ENCODE measurements at places on chromosomes 1 and 21.

DNA sequence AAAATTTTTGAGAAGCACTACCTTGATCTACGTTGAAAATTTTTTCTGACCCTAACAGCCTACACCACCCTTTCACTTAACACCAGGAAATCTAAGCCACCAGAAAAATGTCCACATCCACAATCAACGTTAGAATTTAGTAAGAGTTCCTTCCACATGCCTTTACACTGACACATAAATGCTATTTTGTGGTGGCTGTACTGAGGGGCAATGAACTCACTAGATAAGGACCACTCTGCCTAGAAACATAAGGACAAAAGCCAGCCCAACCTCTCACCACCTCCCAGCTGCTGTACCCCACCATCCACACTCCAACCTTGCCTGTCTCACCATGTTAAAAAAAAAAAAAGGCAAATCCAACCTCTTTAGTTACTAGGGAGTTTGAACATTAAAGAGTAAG lies 29.8 kb downstream of the PARP1 start:
- no peak for DNase-seq

GRCh38 chr1:204883405-204883804 lies 12.7 kb downstream of the NFASC start:
- DNase-seq: no peak

GRCh38 chr1:48947761-48948537 lies 171.3 kb upstream of the BEND5 start:
- no peak for DNase-seq

GRCh38 chr1:84946631-84947030 lies 50.3 kb downstream of the MCOLN2 start:
- DNase-seq: no peak

DNA sequence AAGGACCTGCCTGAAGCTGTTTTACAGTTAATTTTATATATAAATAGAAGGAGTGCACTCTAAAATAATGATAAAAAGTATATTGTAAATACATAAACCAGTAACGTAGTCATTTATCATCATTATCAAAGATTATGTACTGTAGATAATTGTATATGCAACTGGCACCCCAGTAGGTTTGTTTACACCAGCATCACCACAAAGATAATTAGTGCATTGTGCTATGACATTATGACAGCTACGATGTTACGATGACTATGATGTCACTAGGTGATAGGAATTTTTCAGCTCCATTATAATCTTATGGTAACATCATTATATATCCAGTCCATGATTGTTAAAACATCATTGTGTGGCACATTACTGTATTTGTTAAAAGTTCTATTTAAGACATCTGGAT lies 185.2 kb downstream of the LBR start:
- no peak for DNase-seq

GRCh38 chr1:67227196-67227595 lies 60.9 kb downstream of the IL23R start:
- no peak for DNase-seq

DNA sequence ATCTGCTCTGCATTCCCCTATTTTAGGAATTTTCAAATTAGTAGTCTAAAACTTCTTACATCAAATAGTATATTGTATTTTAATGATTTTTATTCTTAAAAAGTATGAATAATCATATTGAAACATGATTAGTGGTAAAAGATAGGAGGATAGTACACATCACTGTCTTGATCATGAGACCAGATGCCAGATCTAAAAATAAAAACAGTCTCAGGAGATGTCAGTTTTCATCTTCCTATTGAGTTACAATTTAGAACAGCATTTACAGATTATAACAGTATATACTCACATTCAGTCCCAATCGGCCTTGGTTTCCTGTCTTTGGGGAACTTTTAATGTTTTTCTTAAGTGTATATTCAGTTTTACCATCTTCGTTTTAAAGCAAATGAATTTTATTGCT lies 95.9 kb downstream of the USP25 start:
- DNase-seq: no peak

DNA sequence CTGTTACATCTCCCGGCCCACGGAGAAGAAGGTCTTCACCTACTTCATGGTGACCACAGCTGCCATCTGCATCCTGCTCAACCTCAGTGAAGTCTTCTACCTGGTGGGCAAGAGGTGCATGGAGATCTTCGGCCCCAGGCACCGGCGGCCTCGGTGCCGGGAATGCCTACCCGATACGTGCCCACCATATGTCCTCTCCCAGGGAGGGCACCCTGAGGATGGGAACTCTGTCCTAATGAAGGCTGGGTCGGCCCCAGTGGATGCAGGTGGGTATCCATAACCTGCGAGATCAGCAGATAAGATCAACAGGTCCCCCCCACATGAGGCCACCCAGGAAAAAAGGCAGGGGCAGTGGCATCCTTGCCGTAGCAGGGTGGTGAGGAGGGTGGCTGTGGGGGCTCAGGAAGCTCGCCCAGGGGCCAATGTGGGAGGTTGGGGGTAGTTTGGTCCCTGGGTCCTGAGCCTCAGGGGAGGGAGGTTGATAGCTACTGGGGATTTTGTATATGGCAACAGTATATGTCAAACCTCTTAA lies 2.3 kb downstream of the GJB4 start:
- no peak for DNase-seq

GRCh38 chr1:172756024-172756423 lies 97.1 kb downstream of the FASLG start:
- no peak for DNase-seq

DNA sequence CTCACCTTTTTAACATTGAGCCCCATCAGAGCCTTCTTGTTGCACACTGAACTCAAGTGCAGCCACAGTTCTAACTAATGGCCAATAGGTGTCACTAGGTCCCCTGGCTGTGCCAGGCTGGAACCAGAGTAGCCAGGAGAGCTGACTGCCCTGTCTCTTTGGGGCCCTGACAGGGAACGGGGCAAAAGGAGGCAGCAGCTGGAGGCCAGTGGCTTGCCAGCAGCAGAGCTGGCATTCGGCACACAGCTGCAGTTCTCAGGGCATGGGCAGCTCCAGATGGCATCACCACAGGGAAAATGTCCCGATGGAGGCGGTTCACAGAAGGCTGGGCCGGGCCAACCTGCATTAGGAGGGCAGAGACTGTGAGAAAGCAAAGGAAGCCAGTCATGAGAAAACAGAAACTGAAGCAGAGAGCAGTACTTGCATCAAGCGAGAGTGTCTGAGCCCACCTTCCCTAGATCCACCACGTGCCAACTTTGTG lies 188.6 kb downstream of the FCRL5 start:
- no peak for DNase-seq

- DNase-seq: no peak
Observed at GRCh38 chr1:99227056-99227897, 37.0 kb upstream of the PLPPR4 start.

DNA sequence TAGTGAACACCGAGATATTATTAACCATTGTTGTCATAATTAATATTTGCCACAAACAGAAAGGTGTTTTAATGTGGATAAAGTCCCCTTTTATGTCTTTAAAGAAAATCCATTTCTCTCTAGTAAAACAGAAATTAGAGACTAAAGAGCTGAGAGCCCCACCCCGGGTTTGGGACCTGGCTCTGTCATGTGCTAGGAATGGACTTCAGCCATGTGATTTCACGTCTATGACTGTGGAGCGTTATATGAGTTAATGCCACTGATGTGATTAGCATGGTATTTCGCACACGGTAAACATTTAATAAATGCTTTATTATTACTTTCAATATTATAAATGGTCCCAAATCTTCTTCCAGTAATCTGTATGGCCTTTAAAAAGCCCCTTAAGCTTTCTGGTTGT lies 205.0 kb upstream of the NFIA start:
- no peak for DNase-seq

- no peak for DNase-seq
Observed at GRCh38 chr1:3522564-3523265, 68.2 kb downstream of the ARHGEF16 start.

DNA sequence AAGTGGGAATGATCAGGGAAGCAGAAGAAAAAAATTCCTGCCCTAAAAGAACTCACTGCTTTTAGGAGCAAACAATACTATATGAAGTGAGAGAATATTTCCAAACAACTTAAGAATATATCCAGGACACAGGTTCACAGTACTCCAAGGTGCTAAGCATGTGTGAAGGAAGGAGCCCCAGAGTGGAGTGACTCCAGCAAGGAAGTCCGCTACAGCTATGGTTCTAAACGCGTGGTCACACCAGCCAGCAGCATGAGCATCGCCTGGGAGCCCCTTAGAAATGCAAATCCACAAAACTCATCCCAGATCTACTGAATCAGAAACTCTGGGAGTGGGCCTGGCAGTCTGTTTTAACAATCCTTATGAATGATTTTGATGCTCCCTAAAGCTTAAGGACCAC lies 36.1 kb downstream of the GADD45A start:
- no peak for DNase-seq

DNA sequence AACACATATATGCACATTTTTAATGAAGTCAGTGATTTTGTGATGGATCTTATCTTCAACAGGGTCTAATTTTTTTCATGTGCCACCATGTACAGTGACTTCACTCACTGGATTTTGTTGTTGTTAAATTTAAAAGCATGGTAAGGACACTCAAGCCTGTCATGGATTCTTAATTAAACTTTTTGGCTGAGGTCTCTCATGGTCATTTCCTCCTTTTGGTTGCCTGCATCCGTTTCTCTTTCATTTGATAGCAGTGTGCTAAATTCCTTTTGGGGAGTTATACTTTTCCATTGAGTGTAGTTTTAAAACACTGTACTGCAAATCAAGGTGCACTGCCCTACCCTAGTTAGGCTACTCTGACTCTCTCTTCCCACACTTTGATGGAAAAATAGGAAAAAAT lies 13.2 kb upstream of the CRB1 start:
- DNase-seq: no peak

- DNase-seq: no peak
Observed at GRCh38 chr1:27638047-27638734, 3.2 kb upstream of the FGR start.

DNA sequence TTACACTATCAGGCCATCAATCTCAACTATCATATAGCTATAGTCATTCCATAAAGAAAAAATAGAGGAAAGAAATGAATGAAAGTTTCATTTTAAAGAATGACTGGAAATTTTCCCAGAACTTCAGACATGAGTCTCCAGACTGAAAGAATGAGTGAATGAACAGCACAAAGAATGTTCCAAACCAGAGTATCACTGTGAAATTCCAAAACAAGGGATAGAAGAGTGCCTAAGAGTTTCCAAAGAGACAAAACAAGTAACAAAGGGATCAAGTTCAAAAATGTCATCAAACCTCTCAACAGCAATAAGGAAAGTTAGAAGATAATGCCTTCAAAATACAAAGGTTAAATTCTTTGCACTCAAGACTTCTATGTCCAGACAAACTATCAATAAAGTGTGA lies 114.9 kb downstream of the DENND1B start:
- DNase-seq: no peak

DNA sequence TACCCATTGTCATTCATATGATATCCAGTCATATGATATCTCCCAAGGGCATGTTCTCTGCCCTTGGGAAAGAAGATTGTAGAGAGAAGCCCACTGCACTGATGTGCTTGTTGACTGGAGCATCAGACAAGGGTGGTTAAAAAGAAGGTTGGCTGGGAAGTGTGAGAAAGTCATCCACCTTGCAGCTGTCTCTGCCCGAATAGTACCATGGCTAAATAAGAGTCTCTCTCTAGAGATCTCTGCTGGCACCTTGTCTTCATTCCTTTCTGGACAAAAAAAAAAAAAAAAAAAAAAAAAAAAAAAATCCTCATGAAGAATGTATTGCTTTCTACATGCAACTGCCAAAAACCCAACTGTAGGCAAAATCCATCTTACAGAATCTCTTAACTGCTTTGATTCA lies 349.7 kb upstream of the ESRRG start:
- DNase-seq: no peak

DNA sequence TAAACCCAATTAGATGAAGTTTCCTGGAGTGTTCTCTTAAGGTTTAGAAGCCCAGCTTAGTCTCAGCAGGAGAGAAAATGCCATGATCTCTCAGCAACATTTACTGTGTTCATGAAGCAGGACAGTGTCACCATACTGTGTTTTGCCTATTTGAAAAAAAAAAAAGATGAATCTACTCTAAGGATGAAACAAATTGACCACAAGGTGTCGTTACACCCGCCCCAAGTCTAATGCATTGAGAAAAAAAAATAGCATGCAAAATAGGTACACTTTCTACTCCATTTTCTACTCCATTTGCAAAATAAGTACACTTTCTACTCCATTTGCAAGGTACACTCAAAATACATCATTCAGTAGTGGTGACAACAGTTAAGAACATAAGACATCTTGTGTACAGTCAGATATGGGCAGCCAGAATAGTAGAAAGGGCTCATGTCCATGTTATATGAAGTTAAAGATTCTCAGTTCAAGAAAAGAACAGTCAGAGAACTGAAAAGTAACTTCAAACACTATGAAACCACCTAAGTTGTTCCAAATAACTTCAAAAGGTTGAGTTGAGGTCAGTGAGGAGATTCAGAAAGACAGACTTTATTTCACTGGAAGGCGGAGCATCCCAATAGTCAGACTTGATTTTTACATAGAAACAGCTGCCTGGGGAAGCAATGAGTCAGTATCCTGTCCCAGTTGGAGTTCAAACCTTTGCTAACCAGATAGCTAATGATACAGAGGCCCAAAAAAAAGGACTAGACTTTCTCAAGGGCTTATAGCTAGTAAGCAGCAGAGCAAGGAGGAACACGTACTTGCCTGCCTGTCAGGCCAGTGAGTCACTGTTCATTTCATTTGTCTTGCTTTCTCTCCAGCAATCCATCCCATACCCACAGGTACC lies 13.3 kb downstream of the PLPPR5 start:
- no peak for DNase-seq

Measured in stimulated activated CD4-positive, alpha-beta T cell treated with anti-CD3 and anti-CD28 coated beads, TNF-alpha, amount 100 ng/mL, for 1 hour (primary cell).